NCI-H2081 treated with DMSO at 0.1 percent for 48 hours (cell line): ENCODE measurements at places on chromosomes 1 and 21.

- no peak for DNase-seq
Observed at GRCh38 chr1:9344426-9345200, 51.9 kb downstream of the SPSB1 start.

- no peak for DNase-seq
Observed at GRCh38 chr1:2441746-2442145, 29.4 kb upstream of the PEX10 start.

GRCh38 chr1:41503538-41504113 lies 19.1 kb upstream of the EDN2 start:
- no peak for DNase-seq

DNA sequence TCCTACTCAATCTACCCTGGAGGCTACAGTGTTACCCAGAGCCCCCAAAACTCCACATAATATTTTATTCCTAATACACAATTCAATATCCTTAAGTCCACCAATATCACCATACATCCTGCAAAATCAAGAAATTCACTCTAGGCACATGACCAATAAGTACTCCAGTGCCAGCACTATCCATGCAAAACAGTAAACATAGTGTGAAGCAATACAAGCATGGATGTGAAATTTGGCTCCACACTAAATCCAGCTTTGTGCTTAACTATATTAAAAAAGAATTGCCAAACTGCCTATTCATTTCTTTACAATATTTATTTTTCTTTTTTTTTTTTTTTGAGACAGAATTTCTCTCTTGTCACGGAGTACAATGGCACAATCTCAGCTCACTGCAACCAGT lies 3.0 kb upstream of the MEAF6 start:
- no peak for DNase-seq

DNA sequence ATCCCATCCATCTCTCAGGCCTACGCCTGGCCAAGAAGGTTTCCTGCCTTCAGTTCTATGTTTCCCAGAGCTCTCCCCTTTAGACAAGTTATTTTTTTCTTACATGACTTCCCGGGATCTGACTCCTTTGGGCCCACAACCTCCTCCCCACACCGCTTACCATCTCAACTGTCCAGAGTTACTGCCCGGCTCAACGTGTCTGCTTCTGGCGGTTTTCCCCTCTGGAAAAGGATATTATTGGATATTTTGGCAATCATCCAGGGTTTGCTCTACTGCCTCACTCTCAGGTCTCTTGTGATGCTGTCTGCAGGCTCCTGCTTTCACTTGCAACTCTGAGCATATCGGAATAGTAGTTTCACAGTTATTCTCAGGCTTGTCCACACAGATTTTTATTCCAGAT lies 318.2 kb upstream of the CAMK1G start:
- DNase-seq = no peak

DNA sequence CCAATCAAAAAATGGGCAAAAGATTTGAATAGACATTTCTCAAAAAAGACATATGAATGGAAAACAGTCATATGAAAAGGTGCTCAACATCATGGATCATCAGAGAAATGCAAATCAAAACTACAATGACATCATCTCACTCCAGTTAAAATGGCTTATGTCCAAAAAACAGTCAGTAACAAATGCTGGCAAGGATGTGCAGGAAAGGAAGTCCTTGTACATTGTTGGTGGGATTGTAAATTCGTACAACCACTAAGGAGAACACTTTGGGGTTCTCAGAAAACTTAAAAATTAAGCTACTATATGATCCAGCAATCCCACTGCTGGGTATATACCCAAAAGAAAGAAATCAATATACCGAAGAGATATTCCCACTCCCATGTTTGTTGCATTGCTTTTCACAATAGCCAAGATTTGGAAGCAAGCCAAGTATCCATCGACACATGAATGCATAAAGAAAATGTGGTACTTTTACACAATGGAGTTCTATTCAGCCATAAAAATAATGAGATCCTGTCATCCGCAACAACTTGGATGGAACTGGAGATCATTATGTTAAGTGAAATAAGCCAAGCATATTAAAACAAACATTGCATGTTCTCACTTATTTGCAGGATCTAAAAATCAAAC lies 17.9 kb downstream of the GBP5 start:
- DNase-seq = peak; percentile 51

GRCh38 chr1:63255153-63255552 lies 67.2 kb upstream of the FOXD3 start:
- no peak for DNase-seq

- no peak for DNase-seq
Observed at GRCh38 chr1:161207173-161207572, 5.0 kb downstream of the NDUFS2 start.

GRCh38 chr21:16388911-16389560 lies 659.3 kb downstream of the USP25 start:
- DNase-seq = no peak

- no peak for DNase-seq
Observed at GRCh38 chr1:109249654-109250401, 489 bp downstream of the CELSR2 start.

GRCh38 chr1:36351227-36351977 lies 28.0 kb upstream of the EVA1B start:
- DNase-seq = no peak

DNA sequence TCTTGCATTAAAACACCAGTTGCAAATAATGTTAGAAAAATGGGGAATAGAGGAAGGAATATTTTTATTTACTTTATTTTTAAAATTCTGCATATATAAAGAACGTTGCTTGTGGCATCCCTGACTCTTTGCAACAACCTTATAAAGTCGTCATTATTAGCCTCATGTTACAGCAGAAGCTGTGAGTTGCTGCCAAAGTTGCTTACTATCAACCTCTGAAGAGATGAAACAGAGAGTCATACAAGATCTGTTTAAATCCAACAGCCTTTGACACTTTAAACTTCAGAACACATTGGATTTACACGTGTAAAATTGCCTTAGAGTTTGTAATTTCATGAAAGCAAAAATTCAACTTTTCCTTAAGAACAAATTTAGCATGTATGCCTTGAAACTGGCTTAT lies 221.9 kb downstream of the MRPL39 start:
- no peak for DNase-seq

DNA sequence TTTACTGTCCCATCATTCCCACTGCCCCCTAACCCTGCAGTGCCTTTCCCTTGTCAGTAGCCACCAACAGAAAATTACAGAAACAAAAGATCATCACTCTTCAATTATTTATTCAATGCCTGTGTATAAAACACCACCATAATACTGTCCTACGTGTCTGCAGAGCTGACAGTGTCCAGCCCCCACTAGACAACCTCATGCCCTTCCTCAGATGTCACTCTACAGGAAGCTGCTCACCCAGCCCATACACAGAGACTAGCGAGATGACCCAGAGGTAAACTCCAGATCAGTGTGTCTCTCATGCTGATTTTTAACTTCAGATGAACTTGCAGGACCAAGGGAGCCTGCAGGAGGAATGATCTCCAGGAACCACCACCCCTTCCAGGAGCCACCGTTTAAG lies 51.3 kb upstream of the GJA5 start:
- DNase-seq = no peak

- no peak for DNase-seq
Observed at GRCh38 chr1:205456868-205457745, 1.3 kb upstream of the BLACAT1 start.

DNA sequence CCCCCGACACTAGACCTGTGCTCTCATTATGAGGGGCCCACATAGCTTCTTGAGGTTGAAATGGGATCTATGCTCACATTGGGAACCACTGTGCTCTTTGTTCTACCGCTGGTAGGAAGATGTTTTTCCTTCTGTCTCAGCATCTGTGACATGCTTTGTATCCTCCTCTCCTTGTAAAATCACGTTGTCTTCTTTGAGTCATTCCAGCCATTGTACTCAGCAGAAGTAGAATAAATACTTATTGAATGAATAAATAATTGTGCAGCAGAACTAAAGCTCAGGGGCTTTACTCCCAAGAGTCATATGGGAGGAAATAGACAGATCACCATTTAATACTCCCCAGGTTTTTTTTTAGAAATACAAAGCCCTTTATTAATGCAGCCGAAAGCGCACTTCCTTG lies 66.3 kb upstream of the EDEM3 start:
- no peak for DNase-seq

DNA sequence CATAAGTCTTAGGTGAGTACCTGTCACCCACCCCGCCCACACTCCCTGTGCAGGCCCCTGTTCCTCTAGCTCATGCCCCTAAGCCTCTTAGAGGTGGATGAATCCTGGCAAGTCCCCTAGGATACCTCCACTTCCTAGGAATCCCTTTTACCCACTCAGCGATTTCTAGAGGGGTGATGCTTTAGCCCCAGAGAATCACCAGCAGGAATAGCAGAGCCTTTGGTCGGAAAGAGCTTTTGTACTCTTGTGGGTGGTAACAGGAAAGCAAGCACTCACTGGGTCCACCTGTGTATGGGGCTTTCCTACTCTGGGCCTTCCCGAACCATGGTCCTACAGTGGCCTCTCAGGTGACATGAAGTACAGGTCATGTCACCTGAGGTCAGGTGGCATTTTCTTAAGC lies 172.4 kb downstream of the CLIC6 start:
- DNase-seq = no peak

DNA sequence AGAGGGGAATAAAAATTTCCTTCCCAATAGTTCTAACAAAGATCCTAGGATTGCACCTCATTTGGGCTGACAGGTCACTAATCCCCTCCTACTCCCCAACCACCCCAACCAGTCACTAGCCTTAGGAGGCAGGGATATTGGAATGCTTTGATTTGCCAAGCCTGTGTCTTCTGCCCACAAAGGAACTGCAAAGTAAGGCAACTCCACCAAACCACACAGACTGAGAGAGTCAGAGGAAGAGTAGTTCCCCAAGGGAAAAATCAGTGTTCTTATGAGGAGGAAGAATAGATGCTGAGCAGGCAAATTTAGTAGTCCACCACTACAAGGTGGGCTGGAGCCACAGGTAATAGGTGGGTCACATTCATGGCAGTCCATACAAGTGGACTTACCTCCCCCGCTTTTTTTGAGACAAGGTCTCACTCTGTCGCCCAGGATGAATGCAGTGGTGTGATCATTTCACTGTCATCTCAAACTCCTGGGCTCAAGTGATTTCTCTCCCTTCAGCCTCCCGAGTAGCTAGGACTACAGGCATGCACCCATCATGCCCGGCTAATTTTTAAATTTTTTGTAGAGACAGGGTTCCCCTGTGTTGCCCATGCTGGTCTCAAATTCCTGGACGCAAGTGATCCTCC lies 3.7 kb upstream of the TMEM39B start:
- no peak for DNase-seq

DNA sequence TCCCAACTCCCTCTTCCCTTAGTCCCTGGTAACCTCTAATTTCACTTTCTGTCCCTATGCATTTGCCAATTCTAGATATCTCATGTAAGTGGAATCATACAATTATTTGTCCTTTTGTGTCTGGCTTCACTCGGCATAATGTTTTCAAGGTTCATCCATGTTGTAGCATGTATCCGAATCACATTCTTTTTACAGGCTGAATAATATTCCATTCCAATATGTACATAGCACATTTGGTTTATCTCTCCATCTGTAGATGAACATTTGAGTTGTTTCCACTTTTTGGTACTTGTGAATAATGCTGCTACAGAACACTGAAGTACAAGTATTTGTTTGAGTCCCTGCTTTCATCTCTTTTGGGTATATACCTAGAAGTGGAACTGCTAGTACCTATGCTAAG lies 857 bp upstream of the LYPLAL1 start:
- DNase-seq = no peak

GRCh38 chr21:42044871-42045495 lies 26.1 kb upstream of the UMODL1 start:
- no peak for DNase-seq

- DNase-seq = no peak
Observed at GRCh38 chr1:109814993-109815786, 51.5 kb upstream of the EPS8L3 start.

DNA sequence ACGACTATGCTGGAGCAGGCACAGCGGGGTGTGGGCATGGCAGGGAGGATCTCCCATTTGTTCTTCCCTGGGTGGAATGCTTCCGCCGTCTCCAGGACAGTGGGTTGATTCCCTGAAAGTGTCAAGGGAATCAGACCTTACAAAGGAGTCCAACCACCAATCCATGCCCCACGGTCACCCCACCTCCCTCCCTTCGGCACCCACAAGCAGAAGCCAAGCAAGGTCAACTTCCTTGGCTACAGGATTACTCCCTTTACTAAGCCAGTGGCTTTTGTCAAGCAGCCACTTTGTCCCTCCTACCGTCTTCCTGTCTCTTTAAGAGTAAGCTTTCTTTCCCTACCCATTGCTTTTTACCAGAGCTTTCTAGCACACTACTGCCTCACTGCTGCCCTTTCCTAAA lies 15.9 kb upstream of the NUAK2 start:
- no peak for DNase-seq

DNA sequence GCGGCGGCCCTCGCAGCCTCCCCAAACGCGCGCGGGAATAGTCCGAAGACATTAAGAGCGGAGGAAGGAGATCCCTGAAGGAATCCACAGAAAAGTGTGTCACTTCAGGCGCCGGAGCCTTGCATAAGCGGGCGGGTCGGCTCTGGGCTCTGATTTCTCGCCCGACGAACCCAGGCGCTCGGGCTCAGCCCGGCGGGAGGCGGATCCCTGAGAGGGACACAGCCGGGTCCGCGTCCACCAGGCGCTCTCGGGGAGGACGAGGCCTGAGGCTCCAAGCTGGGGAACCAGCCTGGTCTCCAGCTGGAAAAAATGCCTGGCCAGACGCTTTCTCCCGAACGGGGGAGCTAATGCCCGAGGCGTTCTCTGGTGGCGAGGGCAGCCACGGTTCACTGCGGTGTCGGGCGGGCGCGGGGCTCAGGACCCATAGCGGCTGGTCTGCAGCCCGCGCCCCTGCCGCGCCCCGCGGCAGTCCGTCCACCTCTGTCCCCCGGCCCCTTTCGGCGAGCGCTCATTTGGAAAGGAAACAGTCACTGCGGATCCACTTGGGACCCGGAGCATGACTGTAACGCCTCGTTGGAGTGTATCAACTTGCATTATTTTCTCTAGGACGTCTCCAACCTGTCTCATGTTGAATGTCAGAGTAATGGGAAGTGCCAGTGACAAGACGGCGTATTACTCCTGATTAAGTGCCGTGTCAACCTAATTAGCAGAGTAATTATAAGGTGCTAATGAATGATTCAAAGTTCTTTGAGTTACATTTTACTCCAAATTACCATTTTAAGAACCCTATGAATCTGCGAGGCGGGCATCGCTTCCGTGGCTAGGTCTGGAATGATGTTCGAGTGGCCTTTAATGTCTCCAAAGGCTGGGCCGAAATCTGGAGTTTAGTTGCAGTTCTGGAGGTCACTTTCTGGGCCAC lies 1.6 kb upstream of the BARHL2 start:
- DNase-seq = no peak

GRCh38 chr1:19013826-19014548 lies 57.5 kb upstream of the IFFO2 start:
- no peak for DNase-seq

GRCh38 chr1:29809446-29810120 lies 573.3 kb downstream of the PTPRU start:
- DNase-seq = no peak

GRCh38 chr21:16838331-16838730 lies 674.5 kb upstream of the CXADR start:
- no peak for DNase-seq

DNA sequence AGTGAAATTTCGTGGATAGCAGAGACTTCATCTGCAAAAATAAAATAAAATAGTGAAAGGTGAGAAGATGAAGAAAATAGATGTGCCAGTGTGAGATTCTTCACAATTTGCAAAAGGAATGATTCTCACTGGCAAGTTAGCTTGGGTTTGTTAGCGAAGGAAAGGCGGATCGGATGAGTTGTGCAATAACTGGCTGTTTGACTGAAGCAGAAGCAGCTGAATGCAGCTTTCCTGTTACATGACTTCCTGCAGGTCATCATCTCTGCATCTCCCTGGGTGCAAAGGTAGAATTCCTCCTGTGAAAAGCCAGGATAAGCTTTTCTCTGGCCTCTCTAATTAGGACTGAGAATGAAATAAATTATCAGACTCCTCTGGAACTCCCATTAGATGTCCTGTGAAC lies 263.1 kb upstream of the CHRM3 start:
- no peak for DNase-seq
